Activated CD4-positive, CD25-positive, alpha-beta regulatory T cell treated with anti-CD3 and anti-CD28 coated beads, Interleukin-2, amount 50 U/mL, for 16 hours (primary cell): ENCODE measurements at places on chromosomes 3 and 15.

GRCh38 chr3:114615523-114616085 is 321.8 kb downstream of the TIGIT start:
- DNase-seq = no peak

GRCh38 chr3:133880287-133880686 is 15.4 kb downstream of the RAB6B start:
- DNase-seq = no peak

- DNase-seq = no peak
Observed at GRCh38 chr15:45326741-45327140, 51.6 kb downstream of the GATM start.

DNA sequence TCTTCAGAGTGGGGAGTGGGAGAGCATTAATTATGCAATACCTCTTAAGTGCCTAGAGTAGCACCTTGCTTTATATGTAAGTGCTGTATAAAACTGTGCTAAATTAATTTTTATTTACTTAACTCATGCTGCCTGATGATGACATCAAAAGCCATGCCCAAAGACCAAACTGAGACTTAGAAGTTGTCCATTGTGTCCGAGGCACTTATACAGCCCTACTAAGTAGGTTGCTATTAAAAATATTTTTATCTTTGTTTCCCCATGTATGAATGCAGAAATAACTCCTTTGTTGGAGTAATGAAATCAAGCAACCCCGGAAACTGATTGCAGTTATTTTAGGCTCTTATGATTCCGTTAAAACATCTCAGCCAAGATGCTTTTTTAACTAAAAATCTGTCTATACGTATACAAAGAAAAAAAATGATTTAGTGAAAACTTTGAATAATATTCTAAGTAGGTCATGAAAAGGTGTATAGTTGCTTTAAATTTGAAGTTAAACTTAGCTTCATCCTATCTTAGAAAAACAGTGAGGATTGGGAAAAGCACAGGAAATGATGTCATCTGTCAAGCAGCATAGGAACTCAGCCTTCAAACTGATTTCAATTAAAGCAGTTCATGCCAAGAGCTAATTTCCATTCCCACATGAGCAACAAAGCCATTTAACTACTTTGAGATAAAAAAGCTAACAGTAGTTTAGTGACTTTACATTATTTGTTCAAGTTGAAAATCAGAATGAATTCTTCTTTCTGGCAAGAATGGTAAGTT is 43.0 kb downstream of the FBN1 start:
- no peak for DNase-seq

DNA sequence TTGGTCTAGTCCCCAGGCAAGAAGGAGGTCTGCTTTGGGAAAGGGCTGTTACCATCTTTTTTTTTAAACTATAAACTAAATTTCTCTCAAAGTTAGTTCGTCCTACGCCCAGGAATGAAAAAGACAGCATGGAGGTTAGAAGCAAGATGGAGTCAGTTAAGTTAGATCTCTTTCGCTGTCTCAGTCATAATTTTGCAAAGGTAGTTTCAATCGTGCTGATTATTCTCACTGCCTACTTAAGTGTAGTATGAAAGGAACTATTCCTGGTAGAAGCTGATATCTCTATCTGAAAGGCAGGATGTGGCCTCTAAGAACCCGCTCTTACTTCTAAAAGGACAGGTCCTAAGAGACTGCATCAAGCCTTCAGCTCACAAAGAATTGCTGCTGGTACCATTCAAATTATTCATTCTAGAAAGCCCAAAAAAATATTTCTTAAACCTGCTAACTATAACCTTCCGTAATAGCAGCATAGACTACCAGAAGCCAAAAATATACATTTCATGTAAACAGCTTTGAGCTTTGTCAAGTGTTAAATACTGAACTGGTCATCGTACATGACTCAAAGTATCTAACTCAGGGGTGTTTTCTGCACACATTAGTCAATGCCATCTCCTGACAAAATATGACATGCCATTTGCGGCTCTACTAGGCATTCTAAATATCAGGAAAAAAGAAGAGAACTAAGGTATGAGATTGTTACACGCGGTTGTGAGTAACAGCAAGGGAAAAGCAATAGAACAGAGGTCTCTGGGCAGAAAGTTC is 96.0 kb upstream of the CCDC80 start:
- DNase-seq = no peak

GRCh38 chr3:45868213-45868612 is 18.1 kb upstream of the CCR9 start:
- no peak for DNase-seq

DNA sequence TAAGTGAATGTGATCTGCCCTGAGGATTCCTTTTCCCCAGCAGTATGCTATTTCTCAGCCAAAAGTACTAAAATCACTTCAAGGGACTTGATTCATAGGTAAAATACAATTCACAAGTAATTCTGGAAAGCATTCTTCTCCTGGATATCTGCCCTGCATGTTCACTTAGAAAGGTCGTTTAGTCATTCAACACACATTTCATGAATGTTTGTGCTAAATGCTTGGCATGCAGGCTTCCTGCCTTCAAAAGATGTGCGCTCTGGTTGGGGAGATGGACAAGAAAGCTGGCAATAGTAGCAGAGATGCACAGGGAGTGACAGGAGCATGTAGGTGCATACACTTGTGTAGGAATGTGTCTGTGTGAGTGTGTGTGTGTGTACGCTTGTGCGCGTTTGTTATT is 360.7 kb downstream of the PTPRG start:
- no peak for DNase-seq

DNA sequence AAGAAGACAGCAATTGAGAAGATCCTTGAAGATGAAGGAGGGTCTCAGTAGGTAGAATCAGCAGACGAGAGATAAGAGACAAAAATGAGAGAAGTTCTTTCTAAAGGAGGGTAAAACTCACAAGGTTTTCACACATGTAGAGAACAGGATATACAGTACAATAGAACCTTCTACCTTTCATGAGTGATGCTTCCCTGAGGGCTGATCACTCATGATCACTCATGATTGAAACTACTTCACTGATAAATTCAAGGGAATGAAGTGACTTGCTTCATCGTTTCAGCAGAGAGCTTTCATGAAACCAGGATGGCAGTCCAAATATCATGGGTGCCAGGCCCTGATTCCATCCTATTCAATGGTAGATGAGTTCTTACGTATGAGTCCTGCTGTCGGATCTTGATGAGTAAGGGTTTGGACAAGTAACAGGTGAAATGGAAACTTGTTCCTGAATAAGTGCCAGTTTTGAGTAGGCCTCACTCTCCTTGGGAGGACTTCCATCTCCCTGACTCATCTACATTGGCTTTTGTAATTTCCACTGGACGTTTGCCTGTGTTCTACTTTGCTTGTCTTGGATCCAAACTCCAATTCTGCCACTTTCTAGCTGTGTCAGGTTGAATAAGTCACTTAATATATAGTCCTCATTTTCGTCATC is 9.6 kb upstream of the CLDN16 start:
- DNase-seq = no peak

GRCh38 chr3:32712506-32713055 is 27.6 kb downstream of the CNOT10 start:
- no peak for DNase-seq

- no peak for DNase-seq
Observed at GRCh38 chr3:54358316-54358715, 236.0 kb downstream of the CACNA2D3 start.

- DNase-seq = no peak
Observed at GRCh38 chr3:73259856-73260255, 198.4 kb downstream of the EBLN2 start.

DNA sequence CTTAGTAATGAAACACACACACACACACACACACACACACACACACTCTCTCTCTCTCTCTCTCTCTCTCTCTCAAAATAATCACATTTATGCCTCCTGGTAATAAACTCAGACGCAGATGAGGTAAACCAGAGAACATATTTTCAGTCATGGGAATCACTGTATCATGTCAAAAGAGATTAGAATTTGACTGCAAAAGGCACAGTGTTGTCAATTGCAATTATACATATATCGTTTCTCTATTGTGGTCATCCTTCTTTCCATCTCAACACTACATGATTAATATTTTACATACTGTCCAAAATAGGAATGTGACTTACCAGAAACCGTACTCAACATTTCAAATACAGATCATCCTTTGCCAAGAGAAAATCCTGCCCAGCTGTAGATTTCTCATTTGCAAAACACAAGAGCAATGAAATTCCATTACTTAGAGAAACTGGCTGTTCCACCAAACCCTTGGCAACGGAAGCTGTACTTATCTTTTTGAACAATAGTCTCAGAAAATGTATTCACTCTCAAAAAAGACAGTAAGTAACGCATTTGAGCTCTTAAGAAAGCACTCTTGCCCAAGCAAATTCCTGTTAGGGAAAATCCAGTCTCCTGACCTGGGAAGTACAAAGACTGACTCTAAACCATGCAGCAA is 24.3 kb downstream of the PDZRN3 start:
- no peak for DNase-seq

- no peak for DNase-seq
Observed at GRCh38 chr3:10516544-10517452, 11.4 kb upstream of the ATP2B2 start.

- no peak for DNase-seq
Observed at GRCh38 chr3:141782386-141782932, 19.3 kb downstream of the GRK7 start.

- DNase-seq = no peak
Observed at GRCh38 chr3:112858410-112859069, 11.9 kb upstream of the CD200R1L start.

GRCh38 chr15:56798639-56799038 is 65.3 kb upstream of the ZNF280D start:
- no peak for DNase-seq

DNA sequence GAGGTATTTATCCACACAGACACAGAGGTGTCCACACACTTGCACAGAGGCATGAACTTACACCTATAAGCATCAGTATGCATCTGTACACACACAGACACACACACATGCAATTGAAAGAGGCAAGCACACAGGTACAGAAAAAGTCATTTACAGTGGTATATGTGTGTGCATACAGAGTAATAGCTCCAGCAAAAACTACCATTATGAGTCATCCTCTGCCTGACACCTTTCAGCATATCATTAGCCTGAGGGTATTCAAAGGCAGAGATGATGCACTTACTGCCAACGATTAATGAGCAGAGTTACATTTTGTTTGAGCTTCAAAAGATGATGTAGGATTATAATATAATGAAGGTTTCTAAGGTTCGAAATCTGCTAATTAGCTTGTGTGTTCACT is 100.3 kb upstream of the TPRG1 start:
- no peak for DNase-seq

GRCh38 chr3:120416868-120417267 is 33.9 kb downstream of the FSTL1 start:
- no peak for DNase-seq

DNA sequence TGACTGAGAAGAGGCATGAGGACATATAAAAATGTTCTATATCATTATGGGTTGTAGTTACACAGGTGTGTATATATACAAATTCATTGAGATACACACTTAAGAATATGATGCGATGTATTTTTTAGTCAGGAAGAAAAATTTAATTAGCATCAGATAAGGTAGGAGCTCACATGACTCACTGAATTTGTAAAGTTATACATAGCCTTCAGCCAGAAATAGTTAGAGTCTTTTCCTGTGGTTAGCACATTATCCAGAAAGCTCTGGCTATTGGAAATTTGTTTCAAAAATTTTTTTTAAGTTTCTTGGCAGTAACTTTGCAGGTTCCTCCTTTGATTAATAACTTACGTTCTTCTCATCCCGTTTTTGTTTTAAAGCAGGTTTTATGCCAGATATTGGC is 88.6 kb downstream of the STT3B start:
- no peak for DNase-seq

DNA sequence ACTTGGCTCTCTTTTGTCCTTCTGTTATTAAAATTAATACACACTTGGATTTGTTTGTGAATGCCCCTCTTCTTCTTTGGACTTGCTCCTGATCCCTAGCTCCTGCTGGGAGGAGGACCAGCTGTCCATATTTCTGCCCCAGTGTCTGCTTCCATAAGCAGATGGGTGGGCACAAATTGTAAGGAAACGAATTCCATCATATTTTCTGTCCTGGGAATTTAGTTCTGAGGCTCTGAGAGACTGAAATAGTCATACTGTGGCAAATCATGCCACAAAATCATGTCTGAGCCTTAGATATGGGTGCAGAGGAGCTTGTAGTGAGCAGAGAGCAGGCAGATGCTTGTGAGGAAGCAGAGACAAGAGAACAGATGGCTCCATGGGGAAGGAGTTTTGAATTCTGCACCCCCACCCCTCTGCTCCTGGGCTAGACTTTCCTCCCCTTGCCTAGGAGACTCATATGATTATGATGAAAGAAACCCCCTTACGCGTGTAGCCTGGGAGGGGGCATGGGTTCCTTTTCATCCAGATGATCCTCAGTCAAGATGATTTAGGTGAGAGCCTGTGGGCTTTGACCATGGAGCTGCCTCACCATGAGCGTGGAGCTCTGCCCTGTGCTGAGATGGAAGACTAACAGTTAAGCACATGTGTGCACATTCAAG is 50.6 kb downstream of the SV2B start:
- DNase-seq = no peak

DNA sequence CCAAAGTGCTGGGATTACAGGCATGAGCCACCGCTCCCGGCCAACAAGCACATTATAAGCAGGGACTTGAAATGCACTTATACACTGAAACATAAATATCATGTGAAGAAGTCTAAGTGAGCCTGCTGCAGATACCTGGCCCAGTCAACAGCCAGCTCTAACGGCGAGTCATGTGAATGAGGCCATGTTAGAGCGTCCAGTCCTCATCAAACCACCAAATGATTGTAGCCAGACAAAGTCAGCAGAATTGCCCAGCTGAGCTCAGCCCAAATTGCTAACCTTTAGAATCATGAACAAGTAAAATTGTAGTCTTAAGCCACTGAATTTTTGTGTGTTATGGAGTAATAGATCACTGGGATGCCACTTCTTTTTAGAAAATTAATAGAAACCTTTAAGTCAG is 37.8 kb upstream of the UACA start:
- no peak for DNase-seq

DNA sequence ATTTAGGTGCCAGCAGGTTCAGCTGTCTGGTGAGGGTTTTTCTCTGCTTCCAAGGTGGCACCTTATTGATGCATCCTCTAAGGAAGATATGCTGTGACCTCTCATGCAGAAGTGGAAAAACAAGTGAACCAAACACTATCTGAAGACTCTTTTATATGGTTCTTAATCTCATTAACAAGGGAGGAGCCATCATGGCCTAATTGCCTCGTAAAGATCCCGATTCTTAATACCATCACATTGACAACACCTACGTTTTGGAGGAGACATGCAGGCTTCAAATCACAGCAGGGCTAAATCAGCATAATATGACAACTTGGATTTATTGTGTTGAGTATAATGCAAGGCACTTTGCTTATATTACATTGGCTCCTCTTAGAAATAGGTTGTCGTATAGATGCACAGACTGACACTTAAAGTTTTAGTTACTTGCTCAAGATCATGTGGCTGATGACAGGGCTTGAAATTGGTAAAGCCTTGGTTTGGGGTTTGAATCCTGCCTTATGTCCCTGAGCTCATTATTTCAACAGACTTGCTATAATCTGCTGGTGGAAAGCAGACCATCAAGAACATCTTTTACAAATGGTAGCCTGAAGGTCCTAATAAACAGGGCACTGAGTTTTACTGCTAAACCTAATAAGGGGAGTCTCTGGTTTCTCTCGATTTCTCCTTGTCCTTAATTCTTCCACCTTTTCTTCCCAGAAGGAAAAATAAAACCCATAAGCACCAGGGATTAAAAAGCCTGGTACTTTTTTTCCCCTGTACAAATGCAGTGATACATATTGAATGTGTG is 88.2 kb downstream of the PTPRG start:
- DNase-seq = no peak
